ENCODE measurements at places on chromosomes 16 and 17.

DNA sequence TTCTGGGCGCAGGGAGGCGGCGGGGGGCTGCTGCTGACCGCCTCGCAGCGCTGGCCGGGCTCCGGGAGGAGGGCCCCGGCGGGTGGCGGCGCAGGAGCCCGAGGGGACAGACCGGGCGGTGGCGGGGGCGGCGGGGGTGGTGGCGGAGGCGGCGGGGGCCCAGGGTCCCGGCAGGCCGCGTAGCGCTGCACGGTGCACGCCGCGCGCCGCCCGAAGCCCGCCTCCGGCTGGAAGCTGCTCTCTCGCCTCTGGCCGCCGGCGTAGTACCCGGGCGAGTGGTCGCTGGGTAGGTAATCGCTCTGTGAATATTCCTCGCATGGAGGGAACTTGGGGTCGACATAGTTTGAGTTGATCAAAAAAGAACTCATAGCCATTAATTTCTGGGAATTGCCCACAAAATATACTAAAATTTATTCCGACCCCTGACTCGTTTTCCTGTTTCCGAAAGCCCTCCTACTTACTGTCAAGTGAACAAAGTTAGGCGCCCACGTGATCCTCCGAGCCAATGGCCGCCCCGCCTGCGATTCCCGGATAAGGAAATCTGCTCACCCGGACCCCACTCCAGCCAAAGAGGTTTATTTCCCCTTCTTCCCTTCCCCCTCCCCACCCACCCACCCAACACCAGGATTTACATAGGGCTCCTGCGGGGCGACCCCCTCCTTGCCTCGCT is at the start of gene HOXB4:
TSS of gene HOXB4 (minus strand) at position 405 of the 670 bp plus-strand sequence. CDS start at position 374, 31 bp downstream.
- peak; percentile 81 for DNase-seq

GRCh38 chr16:77402118-77402517 is 32.7 kb downstream of the ADAMTS18 start:
- no peak for DNase-seq

- DNase-seq = no peak
Measured at GRCh38 chr17:62643496-62643895, 16.0 kb downstream of the MRC2 start.

DNA sequence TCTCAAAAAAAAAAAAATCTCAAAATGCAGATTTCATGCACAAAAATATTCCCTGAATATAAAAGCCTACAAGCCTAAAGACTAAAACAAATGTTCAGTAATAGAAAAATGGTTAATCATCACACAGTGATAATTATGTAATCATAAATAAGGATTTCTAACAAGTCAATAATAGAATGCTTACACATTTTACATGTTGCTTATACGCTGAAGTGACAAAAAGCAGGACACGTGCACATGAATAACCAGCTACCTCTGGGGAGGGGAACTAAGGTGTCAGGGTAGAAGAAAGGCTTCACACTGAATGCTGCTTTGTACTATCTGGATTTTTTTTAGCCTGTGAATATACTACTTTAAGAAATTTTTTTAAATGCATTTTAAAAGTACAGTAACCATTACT is 31.1 kb downstream of the HEATR6 start:
- DNase-seq = no peak

DNA sequence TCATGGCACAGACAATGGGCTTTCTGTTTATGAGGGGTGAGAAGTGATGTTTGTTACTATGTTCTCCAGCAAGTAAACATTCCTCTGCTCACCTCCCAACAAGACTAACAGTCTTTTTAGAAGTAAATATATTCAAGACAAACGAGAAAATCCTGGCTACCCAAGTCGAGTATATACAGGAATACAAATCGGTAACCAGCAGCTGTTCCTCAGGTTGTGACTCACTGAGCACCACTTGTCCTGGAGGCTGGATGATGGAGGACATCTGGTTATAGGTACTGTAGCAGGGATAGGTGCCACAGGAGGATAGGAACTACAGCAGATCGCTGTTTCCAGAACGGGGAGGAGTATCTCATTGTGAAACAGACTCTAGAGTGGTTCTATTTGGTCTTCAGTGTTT is 5.3 kb upstream of the RPL27 start:
- no peak for DNase-seq

GRCh38 chr17:68600931-68601564 is at the start of gene FAM20A:
TSS of gene FAM20A (minus strand) at chr17:68601367. CDS start at chr17:68600666, 701 bp downstream.
- DNase-seq = no peak

Data from CMK (cell line).